ENCODE measurements at places on chromosomes 4 and X. TPM values are rescaled to one million over a fixed set of nuclear protein-coding genes. Genes with fewer than 3 reads are reported as not detected.
A peak's percentile ranks its signal among the peaks of the same experiment; 100 is the strongest.

SAGE1 gene
- not detected for total RNA-seq

SPON2 gene
- 47.8 TPM for total RNA-seq

MAGEC2 gene
- not detected for total RNA-seq

PABPC1L2B gene
- not detected for total RNA-seq

REELD1 gene
- not detected for total RNA-seq

MAMLD1 gene
- 6.6 TPM for total RNA-seq

DNA sequence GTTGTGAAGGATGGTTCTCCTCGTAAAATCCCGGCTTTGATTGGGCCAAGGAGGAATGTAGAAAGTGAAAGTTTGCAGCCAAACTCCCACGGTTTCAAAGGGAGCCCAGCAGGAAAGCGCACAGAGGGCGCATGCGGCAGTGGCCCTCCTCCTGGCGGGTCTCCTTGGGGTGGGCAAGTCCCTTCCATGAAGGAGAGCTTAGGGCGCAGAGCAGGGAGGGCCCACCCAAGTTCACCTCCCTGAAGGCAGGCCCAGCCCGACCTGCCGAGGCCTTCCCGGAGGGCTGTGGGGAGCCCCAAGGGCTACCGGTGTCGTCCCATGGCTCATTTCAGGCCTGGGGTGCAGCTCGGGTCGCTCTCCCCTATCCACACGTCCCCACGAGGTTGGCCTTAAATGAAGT is 2.0 kb downstream of the PDZD4 start:
- DNase-seq = no peak

GRCh38 chr4:41144812-41145211 is 69.5 kb downstream of the APBB2 start:
- no peak for DNase-seq

- no peak for DNase-seq
Measured at GRCh38 chrX:82412858-82413257, 1095.2 kb upstream of the POU3F4 start.

DNA sequence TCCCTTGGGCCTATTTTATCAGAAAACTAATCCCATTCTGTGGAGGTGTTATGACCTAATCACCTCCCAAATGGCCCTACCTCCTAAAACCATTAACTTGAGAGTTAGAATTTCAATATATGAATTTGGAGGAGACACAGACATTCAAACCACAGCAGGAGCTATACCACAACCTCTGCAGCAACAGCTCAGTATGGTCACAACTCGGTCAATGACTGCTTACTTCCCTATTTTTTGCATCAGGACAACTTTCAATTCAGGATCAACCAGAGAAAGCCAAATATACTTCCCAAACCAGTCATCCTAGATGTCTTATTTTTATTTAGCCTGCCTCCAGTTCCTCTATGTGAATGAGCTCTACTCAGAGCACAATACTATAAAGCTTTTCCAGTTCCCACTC is 11.3 kb upstream of the SMARCA5 start:
- DNase-seq = no peak

DNA sequence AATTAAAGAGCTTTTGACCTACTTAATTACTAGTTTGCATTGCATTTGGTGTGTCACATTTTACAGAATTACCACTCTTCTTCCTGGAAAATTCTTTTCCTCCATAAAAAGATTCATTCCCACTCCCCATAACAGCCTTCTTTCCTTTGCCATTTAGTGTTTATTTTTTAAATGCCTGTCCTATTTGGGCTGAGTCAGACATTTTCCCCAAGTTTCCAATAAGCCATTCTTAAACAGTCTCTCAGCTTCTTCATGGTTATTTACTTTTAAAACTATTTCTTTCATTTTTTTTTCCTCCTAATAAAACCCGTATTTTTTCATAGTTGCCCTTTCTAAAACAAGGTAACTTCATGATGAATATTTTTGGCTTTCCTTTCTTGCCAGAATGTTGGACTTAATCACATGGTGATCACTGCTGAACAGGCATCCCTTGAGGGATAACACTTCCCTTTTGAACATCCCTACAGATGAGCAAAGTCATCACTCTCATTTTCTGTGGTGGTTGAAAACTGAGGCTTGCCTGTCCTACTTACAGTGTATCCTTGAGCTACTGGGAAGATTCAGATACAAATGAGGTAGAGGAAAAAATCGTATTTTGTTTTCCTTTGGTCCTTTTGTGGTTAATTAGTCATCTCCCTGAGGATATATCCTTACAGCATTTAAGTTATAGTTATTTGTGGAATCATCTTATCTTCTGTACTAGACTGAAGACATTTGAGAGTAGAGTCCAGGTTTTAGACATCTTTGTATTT is 520.5 kb upstream of the NR3C2 start:
- DNase-seq = peak; percentile 64

- no peak for DNase-seq
Measured at GRCh38 chr4:108166038-108166437, 2.7 kb downstream of the LEF1 start.

DNA sequence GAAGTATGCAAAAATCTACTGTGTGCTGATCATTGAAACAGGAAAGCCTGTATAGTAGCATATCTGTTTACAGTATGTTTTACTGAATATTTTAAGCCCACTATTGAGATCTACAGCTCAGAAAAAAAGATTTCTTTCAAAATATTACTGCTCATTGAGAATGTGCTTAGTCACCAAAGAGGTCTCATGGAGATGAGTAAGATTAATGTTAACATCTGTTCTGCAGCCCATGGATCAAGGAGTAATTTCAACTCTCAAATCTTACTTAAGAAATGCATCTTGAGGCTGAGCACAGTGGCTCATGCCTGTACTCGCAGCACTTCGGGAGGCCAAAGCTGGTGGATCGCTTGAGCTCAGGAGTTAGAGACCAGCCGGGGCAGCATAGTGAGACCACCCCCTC is 3.3 kb downstream of the RNF4 start:
- peak; percentile 21 for DNase-seq

DNA sequence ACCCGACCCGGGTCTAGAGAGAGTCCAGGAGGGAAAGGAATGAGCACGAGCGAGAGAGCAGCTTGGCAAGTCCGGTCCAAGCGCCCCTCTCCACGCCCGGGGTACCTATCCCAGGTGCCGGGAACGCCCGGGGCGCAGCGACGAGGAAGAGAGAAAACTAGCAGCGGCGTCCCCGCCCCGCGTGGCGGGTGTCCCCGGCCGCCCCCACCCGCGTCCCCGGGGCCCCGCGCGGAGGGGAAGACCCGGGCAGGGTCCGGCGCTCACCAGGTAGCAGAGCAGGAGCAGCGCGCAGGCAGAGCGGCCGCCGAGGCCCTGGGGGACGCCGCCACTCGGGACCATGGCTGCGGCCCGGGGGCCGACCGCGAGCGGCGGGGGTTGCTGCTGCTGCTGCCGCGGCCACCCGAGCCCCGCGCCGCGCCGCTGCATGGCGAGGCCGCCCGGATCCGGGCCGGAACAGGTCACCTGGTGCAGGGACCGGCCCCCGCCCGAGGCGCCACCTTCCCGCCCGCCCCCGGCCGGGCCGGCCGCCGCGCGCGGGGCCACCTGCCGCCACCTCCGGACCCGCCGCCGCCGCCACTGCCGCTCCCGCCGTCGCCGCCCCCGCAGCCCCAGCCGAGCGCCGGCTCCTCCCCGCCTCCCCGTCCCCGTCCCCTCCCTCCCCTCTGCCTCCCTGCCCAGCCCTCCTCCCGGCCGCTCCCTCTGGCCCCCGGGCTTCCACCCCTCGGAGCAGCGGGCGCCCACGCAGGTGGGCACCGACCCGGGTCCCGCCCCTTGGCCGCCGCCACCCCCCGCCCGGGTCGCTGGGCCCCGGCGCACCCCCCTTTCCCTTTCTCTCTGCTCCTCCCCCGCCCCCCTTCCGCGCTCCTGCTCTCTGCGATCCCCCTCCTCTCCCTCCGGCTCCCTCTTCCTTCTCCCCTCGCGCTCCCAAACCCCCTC is at the start of gene SEL1L3:
Gene SEL1L3, minus strand, starts transcription at position 578 of the 936 bp plus-strand sequence. Its CDS starts 152 bp downstream, at position 426.
- no peak for DNase-seq

DNA sequence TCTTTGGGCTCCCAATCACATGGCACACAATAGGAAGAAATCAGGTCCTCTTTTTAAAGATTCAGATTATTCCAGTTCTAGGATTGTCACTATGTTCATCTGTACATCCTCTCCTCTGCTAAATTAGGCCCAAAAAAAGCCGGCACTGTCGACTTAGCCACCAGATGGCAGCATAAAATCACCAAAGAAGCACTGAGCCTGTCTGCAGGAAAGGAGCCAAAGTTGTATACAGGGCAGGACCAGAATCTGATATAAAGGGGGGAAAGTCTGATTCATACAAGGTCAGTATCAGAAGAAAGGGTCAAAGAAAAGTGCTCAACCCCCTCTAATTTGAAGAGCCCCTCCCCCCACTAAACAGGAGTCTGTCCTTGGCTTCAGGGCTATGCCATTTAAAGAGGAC is 292.5 kb downstream of the CHIC1 start:
- DNase-seq = peak; percentile 46

DNA sequence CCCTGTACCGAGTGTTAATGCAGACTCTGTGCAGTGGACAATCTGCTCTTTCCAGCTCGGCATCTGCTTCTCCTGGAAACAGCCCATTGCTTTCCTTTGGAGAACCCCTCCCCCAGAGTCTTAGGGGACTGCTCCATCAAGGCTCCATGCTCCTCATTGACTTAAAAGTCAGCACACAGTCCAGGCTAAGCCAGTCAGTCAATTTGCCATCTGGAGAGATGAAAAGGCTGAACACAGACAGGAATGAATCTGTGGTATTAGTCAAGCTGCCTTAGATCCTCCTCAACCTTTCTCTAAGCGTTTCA is 20.3 kb downstream of the ATP8A1 start:
- DNase-seq = no peak

- no peak for DNase-seq
Measured at GRCh38 chrX:153874366-153875125, 11.4 kb downstream of the L1CAM start.

- peak; percentile 11 for DNase-seq
Measured at GRCh38 chrX:30831082-30831481, 58.0 kb downstream of the TAB3 start.
